ENCODE measurements at places on chromosomes 7 and 10. TPM values are rescaled to one million over a fixed set of nuclear protein-coding genes. Genes with fewer than 3 reads are reported as not detected.

- no peak for DNase-seq
These were observed 56.7 kb upstream of the KIAA1217 start for GRCh38 chr10:24152270-24152669.

Gene LRRC18
- total RNA-seq = not detected

DNA sequence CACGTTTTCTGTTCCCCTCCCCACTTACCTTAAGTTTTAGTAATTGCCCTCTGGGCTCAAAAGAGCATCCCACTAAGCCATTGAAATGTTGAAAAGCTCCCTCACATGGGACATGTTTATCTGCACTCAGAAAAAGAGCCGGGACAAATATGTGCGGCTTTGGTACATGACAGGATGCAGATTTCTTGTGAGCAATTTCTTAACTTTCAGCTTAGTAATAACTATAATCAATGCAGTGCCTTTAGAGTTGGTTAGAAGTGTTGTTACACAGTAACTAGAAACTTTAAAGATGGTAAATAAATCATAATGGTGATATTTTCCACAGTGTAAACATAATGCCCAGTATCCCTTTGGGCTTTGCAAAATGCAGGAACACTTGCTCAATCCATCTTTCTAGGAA is 89.2 kb downstream of the ZNF365 start:
- DNase-seq = no peak

DNA sequence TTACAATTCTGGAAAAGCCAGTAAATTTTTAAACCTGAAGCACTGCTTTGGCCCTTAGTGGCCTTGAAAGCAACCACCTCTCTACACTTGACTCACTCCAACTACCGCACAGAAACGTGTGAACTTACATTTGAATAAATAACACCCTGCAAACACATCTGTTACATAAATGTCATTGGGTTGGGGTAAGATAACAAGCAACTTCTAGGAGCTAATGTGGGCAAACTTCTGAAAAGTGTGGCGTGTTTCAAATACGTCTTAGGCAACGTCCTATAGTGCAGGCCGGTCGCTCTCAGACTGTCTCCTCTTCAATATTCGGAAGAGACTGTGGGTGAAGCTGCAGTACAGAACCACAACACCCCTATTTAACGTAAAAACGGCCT is 474 bp downstream of the ORC5 start:
- no peak for DNase-seq

DNA sequence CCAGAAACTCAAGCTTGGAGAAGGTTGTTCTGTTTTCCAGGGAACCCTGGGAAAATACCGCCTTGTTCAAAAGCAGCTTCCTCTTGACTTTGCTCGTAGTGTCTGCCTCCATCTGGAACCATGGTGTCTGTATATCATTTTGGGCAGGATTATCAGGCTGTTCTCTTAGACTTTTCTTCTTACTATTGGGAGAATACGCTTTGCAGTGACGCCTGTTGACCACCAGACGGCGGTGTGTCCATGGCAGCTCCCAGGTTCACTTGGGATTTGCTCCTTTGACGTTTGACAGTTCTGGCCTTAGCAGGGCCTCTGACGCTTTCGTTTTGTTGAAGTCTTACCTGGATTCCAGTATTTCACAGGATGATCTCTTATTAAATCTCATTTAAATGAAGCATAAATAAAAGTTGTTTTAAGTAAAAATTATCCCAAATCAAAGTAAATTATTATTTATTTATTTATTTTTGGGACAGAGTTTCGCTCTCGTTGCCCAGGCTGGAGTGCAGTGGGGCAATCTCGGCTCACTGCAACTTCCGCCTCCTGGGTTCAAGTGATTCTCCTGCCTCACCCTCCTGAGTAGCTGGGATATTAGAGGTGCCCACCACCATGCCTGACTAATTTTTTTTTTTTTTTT is 41.8 kb upstream of the GJD4 start:
- peak; percentile 84 for DNase-seq

Gene DOCK1
- 0.31 TPM for total RNA-seq

Gene SUN3
- not detected for total RNA-seq

Gene GSTO2
- total RNA-seq = 1.4 TPM

Gene SEC31B
- 4.6 TPM for total RNA-seq

Gene NPSR1
- not detected for total RNA-seq

DNA sequence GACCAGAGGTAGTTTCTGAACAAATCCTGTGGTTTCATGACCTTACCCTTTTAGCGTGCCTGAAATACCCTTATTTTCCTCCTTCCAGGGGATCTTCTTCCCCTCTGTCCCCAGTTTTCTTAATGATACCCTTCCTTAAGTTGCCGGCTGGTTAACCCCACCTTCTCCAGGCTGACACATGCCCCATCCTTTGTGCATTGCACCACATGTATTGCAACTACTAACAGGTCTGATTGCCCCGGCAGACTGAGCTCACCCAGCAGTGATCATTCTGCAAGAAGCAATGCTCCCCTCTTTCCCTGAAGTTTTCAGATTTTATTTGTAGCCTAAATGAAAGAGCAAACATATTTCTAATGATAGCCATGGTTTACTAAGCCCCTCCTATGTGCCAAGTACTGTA is 108.2 kb downstream of the HIP1 start:
- DNase-seq = no peak

DNA sequence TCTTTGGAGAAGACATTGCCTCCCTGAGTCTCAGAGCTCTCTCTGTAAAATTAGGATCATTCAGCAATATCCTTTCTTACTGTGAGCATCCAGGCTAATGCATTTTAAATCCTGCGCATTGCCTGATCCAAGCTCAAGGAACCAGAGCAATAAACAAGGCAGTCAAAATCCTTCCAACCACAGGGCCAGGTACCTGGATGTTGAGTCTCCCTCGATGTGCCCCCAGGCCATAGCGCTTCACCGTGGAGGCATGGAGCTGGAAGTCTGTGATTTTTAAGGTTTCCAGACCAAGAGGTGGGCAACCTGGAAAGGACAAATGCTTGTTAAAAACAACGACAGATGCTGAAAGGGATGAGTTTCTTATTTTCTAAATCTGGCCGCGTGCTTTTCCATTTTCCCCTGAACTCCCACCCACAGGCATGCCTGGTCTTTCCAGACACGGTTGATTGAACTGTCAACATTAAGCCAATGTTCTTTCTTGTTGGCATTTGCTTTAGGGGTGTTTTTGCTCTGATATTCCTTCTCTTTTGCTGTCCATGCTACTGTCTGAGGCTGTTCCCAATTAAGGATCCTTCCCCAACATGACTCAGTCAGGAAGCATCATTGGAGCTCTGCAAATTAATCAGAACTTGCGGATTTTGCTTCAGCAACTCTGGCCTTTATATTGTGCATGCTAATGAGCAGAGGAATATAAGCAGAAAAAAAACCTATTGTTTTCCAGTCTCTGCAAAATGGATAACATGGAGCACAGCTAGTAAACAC is 29.0 kb downstream of the CPXM2 start:
- DNase-seq = no peak

Gene ABCB1
- 0.86 TPM for total RNA-seq

All from K562 (cell line).